ENCODE measurements at places on chromosomes 11 and 22.

GRCh38 chr11:35523861-35524260 is 1.6 kb downstream of the PAMR1 start:
- DNase-seq, result no peak

DNA sequence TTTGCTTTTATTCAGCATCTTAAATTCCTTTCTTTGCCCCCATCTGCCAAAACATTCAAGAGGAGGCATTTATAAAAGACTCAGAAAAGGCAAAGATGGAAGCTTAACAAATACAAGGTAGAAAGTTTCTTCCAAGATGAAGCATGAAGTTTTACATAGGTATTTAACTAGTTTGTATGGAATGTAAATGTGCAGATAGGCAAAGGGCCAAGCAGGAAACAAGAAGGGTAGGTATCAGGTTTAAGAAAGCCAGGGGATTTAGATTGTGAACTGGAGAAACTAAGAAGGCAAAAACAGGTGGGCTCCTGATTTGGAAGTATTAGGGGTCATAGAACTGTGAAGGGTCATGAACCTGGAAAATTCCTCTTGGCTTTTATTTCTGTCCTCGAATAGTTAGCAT is 62.6 kb downstream of the PPP2R1B start:
- no peak for DNase-seq

DNA sequence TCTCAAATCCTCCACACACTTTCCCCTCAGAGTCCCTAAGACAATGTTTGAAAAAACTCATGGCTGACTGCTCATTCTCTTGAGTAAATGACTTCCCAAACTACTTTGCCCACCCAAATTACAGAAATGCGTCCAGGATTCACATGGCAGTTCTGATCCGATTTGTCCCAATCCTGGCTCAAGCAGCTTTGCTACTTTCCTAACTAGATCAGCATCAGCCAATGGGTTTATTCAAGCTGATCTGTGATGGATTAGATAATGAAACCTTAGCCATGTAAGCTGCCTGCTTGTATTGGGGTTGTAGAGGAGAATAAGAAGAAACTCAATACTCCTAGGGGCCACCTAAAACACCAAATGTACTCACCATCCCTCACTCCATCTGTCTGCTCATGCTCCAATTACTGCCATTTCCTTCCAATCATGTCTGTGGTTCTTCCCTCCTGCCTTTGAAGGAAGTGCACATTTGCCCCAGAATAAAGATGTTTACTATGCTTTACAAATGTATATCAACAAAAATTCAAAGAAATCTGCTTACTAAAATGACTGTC is 6.9 kb downstream of the RBFOX2 start:
- no peak for DNase-seq

DNA sequence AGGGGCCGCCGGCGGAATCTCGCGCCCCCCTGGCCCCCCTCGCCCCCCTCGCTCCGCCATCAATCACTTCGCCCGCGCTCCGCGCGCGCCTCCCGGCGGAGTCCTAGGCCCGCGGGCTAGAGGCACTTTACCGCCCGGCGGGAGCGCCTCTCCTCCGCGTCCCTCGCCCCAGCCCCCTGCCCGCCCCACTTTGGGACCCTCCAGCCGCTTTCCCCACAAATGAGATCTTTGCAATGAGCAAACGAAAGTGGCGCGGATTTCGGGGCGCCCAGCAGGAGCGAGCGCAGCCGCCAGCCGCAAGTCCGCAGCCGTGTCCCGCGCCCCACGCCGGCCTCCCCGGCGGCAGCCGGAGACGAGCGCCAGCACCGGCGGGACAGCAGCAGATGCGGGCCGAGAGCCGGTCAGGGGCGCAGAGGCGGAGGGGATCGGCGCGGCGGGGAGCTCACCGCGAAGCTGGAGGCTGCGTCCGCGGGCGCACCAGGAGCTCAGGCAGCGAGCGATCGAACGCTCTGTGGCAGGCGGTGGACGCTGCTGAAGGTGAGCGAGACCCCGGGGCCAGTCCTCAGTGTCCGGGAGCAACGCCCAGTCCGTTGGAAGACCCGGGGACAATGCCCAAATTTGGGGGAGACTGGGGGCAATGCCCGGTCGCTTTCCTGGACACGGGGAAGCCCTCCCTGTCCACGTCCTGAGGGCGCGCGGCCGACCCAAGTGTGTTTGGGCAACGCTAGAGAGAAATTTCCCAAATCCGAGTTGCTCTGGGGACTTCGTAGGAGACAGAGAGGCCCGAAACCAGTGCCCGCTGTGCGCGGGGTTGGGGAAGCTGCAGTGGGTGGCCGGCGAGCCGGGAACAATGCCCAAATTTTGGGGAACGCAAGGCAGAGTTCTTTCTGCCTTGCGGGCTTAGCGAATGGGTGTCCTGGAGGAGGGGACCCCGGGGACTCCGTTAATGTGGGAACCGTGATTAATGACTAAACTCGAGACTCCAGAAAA is 1.5 kb upstream of the IGF2 start:
- peak; percentile 71 for DNase-seq

- no peak for DNase-seq
Measured at GRCh38 chr22:38066381-38067027, 9.3 kb downstream of the PICK1 start.

DNA sequence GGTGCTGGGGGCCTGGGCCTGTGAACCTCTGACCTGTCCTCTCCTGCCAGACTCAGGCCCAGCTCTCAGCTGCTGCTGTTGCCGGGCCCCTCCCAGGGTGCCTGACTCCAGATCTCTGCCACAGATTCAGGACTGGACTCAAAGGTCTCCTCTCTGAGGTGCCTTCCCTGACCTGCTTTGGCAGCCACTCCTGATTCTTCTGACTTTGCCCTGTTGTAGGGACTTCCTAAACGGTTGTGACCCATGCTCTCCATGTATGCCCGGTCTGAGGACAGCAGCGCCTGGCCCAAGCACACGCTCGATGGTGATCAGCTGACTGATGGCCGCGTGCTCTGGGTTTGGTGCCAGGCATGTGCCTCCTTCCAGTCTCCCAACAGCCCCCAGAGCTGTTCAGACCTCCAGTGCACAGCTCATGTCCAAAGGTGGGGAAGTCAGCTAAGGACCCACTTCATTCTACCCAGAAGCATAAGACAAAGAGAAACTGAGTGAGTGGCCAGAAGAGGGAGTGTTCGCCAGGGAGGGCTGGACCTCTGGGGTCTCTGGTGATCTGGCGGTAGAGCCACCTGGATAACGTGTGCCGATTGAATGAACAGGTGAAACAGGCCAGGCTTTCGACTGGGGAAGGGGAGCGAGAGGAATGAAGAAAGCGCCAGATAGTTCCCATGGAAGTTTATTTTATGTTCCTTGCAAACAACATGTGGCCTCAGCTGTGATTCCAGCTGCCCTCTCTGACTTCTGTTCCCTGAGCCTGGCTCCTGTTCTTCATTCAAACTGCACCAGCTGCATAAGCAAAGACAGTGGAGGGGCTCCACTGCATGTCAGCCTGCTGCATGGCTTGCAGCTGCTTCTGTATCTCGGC is 8.1 kb upstream of the TOP3B start:
- DNase-seq, result no peak

- DNase-seq, result no peak
Measured at GRCh38 chr22:36493690-36494110, 12.3 kb upstream of the TXN2 start.

- DNase-seq, result no peak
Measured at GRCh38 chr11:83265331-83265730, 20.8 kb downstream of the CCDC90B start.

- DNase-seq, result no peak
Measured at GRCh38 chr11:124760806-124761205, 1.3 kb downstream of the ESAM start.

GRCh38 chr11:22657101-22657694 is 9.2 kb upstream of the GAS2 start:
- DNase-seq, result no peak

GRCh38 chr11:69671734-69672465 is 3.3 kb downstream of the LTO1 start:
- DNase-seq, result no peak

DNA sequence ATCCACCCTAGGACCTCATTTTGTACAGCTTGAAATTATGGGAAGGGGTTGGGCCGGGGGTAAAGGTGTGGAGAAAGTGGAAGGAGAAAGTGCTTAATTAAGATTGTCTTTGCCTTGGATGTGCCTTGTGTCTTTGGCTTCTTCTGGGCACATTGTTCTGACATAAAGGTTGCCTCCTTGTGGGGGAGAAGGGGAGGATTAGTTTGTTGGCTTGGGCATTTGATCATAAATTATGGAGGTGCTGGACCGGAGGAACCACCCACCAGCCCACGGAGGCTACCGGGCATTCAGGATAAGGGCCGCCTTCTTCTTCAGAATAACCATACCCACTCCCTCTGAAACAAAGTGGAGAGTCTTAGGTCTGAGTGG is 1.3 kb downstream of the PAFAH1B2 start:
- peak; percentile 9 for DNase-seq

DNA sequence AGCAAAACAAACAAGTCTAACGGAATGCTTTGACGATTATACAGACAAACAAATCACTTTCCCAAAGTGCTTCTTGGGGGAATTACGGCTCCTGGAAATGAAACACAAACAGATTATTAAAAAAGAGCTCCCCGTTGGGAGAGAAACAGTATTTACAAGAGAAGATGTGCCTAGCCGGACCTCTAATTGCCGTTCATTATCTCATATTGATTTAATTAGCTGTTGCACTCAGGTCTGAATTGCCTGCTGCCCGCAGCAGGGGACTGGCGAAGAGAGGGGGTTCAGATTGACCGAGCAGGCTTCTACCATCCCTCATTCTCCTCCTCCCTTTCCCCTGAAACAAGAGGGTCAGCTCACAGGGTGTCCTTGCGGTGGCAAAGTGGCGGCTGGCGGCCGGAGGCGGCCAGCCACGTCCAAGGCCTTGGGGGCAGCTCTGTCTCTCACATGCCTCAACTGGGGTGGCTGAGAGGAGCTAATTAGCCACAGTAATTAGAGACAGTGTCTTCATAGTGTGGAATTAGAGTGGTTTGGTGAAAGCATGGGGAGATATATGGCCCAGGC is 295.1 kb downstream of the MIAT start:
- DNase-seq, result peak; percentile 82

DNA sequence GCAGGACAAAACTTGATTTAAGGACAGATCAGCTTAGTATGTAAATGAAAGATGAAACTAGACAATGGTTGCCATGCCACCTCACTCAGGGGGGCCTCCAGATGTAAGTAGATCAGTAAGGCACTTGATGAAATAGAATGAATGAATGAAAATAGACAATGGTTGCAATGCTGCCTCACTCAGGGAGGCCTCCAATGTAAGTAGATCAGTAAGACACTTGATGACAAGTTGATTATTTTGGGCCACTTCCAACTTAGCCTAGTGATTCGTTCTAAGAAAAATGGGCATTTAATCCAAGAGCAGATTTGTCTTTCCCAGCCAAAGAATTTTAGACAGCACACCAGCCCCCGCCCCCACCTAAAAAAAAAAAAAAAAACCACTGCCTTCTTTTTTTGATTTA is 19.2 kb upstream of the SLC5A12 start:
- no peak for DNase-seq

- no peak for DNase-seq
Measured at GRCh38 chr11:72305891-72306585, 62.1 kb upstream of the PHOX2A start.

DNA sequence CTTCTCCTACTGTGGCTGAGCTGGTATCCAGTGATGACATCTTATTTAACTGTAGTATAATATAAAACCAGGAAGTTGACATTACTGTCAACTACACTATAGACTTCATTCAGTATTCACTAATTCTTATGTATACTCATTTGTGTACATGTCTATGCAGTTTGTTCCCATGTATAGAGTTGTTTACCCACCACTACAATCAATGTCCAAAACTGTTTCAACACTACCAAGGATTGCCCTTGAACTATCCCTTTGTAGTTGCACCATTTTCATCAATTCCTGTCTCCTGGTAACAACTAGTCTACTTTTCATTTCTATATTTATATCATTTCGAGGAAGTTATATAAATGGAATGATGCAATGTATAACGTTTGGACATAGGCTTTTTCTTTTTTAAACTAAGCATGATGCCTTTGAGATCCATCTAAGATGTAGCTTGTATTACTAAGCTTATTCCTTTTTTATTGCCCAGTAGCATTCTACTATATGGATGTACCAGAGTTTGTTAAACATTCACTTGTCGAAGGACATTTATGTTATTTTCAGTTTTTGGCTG is 39.2 kb downstream of the TMEM135 start:
- DNase-seq, result no peak

GRCh38 chr11:31801298-31801702 is 9.8 kb downstream of the PAX6 start:
- peak; percentile 79 for DNase-seq

DNA sequence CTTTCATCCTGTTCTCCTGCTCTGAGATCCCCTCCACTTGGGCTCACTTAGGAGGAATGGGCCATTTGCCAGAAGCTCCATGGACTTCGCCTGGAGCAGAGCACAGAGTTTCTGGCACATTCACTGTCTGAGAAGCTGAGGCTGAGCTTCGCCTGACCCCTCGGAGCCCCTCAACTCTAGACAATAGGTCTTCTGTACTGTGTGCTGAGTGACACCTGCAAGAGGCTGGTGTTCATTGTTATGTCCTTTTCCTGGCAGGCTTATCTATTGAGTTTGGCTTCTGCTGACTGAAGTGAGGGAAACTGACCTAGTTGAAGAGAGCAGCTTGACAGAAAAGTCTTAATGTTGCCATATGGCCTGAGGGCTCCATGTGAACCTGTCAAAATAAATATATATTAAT is 124.3 kb downstream of the EHF start:
- DNase-seq, result peak; percentile 24

DNA sequence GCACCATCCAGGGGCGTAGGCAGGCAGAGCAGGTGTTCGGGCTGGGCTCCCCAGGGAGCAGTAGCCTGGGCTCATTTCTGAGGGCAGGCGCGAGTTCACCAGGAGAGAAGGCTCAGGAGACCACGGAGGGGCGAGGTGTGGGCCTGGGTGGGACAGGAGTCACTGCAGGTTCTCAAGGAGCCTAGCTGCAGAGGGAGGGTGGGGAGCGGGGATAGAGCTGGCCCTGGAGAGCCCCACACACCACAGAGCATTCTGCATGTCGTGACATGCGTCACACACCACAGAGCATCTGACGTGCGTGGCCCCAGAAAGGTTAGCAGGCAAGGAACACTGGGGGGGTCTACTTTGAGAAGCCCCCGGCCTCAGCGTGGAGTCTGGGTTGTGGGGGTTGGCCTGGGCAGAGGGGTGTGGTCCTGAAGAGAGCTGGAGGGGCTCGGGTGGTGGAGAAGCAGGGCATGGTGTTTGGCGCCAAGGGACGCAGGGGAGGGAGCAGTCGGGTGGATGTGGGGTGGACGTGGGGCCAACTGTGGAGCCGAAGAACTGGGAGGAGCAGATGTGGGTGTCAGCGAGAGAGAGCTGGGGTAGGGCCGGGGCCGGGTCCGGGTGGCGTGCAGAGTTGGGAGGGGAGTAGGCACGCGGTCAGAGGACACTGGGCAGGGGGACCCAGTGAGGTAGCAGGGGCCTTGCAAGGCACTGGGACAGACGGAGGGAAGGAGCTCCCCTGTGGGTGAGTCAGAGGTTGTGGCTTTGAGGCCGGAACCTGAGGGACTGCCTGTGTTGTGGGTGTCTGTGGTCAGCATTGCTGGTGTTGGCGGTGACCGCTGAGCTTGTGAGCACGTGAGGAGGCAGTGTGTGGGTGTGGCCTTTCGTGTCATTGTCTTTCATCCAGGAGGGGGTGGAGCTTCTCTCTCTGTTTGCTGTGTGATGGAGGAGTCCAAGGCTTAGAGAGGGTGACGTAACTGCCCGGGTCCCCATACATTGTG is 25.5 kb downstream of the CTTN start:
- no peak for DNase-seq

GRCh38 chr11:59185386-59185945 is 13.5 kb downstream of the DTX4 start:
- DNase-seq, result no peak
